Endothelial cell of umbilical vein (primary cell): ENCODE measurements at places on chromosomes 11 and 22. TPM values are rescaled to one million over a fixed set of nuclear protein-coding genes. Genes with fewer than 3 reads are reported as not detected.

DNA sequence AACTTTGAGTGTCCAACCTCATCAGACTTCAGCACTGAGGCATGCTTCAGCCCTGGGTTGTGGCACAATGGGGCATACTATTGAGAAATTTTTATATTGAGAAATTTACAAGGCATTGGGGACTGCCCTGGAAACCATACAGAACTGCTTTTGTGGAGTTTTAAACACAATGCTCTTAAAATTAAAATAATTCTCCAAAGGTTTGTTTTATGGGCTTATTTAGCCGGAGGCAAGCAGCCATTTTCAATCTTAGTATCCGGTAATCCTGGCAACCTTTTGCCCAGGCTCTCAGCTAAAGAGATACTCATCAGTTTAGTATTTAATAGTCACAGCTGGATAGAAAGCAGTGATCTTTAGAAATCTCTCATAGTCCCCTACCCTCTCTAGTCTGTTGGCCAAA is 3.1 kb upstream of the EXPH5 start:
- DNase-seq = no peak

DNA sequence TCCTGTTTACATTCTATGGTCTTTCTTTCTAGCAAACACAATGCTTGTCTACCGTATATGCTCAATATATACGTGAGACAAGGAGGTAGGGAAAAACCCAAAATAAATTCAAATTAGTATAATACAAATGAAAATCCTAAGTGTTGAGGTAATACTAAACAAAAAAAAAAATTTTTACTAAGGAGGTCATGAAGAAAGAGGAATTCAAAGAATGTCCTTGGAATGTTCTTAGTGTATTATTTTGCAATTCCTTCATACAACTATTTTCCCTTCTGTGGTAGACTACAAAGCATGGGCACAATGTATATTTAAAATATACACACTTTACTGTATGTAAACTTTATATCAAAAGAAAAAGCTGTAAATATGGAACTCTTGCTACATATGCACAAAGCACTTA is 36.4 kb downstream of the PIK3C2A start:
- DNase-seq = peak; percentile 25

GRCh38 chr11:66216911-66217310 is 51.5 kb upstream of the RAB1B start:
- DNase-seq = no peak

GRCh38 chr11:40188848-40189247 is 1270.6 kb downstream of the LRRC4C start:
- DNase-seq = no peak

DNA sequence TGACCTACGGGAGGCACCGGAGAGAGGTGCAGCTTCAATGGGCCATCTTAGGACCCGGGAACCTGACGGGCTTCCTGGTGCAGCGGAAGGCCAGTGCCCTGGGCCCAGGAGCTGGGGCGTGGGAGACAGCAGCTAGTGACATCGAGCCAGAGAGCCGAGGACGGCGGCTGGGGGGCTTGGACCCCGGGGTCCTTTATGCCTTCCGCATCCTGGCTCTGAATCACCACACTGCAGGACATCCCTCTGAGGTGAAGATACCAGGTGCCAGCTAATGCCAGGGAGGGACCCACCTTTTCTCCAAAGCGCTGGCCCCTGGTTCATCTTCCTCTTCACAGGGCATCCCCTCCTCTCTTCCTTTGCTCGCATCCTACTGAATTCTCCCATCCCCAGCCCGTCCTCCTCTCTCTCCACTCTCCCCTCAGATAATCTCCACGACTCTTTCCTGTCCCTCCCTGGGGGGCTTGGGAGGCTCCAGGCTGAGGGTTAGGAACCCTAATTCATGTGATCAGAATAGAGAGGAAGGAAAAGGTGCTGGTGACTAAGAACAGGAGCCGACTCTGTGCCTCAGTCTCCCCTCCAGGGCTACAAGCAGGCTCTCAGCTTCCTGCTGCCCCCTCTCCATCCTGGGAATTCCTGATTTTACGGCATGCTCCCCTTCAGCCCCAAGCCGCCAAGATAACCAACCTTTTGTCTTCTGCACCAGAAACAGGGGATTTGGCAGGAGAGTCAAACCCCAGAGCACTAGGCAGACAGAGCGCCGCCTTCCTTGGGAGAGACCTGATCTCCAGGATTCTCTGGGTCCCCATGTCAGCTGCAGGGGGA is 8.5 kb downstream of the VSIG10L2 start:
- no peak for DNase-seq

DNA sequence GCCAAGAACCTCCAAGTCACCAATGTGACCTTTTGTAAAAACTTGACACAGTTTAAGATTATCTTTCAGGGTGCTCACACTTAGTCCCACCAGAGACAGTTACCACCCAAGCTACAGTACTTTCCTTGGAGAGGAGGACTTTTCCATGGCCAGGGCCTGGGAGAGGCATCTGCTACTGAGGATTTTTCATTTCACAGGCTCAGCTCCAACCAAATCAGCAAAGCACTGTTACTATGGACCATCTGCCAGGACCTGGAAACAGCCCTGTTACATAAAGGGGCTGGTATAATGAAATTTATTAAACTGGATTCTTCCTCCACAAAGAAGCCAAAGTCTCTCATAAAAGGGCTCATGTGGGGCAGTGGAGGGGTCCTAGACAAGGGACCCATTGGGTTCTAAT is 38.6 kb downstream of the SERGEF start:
- no peak for DNase-seq

DNA sequence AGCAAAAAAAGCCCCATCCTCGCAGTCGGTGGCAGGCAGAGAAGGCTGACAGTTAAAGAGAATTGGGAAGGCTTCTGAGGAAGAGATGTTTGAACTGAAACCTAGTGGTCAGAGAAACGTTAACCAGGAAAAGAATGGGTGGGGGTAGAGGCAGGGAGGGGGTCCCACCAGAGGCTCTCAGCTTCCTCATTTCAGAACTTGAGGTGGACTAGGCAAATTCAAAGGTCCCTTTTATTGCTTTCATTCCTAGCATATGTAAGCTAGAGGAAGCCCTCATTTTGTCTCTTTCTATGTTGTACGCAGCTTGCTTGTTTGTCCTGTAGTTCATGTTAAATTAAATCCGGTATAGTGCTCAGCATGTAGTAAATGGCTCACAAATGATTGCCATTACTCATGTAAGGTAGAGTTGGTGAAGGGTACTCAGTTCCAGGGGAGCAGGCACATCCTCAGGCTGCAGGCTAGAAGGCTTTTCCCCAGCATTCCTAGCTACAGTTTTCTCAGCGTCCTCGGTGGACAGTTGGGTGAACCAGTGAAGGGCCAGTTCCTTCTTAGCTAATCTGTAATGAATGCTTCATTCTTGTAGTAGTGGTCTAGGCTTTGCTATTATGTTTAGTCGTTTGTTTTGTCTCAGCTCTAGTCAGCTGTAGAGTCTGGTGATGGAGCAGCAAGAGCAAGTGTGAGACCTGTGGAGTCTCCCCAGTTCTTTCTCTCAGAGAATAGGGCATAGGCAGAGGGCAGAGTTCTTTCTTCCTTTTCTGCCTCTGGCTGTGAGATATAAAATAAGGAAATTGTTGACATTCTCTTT is 58.6 kb downstream of the UVRAG start:
- DNase-seq = peak; percentile 19

- no peak for DNase-seq
Observed at GRCh38 chr22:35949243-35949642, 79.4 kb downstream of the RBFOX2 start.

- DNase-seq = peak; percentile 19
Observed at GRCh38 chr11:32884770-32885384, 7.7 kb upstream of the QSER1 start.

DNA sequence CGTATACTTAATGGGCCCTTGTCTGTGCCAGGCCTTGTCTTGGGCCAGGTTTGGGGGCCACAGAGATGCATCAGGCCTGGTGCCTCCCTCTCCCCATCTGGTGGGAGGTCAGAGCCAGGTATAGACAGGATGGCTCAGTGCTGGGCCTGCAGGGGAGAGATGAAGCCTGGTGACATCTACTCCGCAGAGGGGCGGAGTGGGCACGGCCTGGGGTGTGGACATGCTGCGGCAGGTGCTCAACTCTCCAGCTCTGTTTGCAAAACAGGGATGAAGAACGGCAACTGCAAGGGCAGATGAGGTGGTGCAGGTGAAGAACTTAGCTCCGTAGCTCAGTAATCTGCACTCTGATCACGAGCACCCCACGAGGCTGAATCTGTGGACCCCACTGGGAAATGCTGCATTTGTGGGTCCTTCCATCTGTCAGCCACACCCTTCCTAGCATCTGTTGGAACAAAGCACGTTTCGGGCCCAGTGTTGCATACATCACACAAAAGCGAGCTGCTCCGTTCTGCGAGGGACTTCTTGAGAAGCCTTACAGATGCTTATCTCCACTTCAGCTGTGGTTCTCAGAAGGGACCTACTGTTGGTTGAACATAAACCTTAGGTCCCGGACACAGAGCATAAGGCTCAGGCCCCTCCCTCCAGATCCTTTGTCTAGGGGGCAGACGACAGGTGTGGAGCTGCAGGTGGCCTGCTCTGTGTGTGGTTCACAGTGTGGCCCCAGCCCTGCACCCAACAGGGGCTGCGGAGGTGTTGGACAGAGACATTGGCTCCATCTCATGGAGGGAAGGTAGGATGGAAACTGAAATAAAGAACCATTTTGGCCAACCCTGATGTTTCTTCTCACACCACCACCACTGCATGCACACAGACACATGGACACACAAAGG is 78.3 kb downstream of the LRRC32 start:
- no peak for DNase-seq

DNA sequence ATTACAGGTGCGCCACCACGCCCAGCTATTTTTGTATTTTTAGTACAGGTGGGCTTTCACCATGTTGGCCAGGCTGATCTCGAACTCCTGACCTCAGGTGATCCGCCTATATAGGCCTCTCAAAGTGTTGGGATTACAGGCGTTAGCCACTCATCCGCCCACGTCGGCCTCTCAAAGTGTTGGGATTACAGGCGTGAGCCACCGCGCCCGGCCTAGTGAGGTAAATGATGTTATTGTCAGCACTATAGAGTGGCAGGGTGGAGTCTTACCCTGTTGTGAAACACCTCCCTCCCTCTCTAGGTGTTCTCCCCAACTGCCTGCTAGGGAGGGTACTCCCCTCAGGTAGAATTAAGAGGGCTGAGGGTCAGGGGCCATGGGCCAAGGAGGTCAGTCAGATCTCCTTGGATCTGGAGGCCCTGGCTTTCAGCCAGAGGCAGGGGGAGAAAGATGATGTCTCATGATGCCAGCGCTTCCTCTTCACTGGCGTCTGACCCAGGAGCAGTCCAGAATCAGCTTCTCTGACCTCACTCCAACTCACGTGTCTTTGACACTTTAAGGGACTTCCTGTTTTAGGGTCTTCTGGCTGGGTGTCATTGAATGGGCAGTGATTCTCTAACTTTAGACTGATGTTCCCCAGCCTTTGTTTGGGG is 2.0 kb downstream of the GGA1 start:
- DNase-seq = no peak

DNA sequence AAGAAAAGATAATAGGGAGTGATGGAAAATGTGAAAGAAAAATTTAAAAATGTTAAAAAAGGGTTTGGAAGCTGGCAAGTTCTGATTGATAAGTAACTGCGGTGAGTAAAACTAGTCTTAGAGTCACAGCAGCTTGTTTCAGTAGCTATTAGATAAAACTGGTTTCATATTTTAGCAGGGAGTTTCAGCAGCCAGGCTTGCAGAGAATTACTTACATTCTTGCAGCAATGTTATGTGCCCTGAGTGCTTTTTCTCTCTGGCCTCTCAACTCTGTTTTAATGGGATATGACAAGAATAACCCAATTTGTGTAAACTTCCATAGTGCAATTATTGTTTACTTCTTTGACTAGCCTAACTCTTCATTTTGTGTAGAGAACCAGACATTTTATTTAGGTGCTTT is 33.6 kb downstream of the PPME1 start:
- no peak for DNase-seq

DNA sequence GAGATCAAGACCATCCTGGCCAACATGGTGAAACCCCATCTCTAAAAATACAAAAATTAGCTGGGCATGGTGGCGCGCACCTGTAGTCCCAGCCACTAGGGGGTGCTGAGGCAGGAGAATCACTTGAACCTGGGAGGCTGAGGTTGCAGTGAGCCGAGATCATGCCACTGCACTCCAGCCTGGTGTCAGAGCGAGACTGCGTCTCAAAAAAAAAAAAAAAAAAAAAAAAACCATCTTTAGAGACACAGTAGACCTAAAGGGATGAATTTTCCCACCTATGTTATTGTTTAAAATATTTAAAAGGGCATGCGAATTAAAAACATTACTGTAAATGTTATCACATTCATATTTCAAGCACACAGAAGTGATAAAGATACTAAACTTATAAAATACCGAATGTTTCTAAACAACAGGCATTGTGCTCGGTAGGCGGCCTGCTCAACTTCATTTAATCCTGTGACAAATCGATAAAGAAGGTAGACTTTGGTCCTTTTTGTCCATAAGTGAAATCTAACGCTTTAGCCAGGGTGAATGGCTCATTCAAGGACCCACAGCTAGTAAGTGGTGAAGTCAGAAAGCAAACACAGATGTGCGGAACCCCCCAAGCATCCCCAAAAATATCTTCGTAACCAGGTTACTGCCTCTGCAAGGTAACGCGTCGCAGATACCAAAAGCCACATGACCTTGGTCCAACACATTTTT is 16.1 kb downstream of the NCAPD3 start:
- peak; percentile 10 for DNase-seq

DNA sequence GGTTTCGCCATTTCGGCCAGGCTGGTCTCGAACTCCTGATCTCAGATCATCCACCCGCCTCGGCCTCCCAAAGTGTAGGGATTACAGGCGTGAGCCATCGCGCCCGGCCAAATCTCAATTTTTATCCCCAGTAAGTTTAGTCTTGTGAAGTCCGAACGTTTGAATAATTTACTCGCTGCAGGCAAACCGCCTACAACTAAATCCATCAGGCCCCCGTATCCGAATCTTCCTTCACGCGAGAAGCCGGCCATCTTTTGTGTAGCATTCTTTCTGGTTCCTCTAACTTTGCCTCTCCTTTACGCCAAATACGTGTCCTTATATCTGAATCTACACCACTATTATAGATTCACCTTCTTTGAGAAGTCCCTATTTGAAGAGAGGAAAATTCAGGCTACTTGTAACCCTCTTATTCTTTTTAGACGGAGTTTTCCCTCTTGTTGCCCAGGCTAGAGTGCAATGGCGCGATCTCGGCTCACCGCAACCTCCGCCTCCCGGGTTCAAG is 581 bp upstream of the EIF3L start:
- DNase-seq = peak; percentile 54

- DNase-seq = peak; percentile 25
Observed at GRCh38 chr11:35404388-35404775, 15.0 kb downstream of the SLC1A2 start.

Gene PAK1
- polyA plus RNA-seq = 5.0 and 5.6 TPM in 2 replicates

Gene HORMAD2
- not detected in 2 replicates for polyA plus RNA-seq

Gene OR56B4
- polyA plus RNA-seq = not detected in 2 replicates

Gene TRPC6
- polyA plus RNA-seq = 0.08 TPM in 1 of 2 replicates, not detected in the other

Gene APOBEC3B
- polyA plus RNA-seq = 16.5 and 19.9 TPM in 2 replicates

Gene NAV2
- polyA plus RNA-seq = 10.9 and 11.0 TPM in 2 replicates

Gene TM7SF2
- polyA plus RNA-seq = 39.5 and 47.1 TPM in 2 replicates
